ENCODE measurements at places on chromosomes 6 and 20.

DNA sequence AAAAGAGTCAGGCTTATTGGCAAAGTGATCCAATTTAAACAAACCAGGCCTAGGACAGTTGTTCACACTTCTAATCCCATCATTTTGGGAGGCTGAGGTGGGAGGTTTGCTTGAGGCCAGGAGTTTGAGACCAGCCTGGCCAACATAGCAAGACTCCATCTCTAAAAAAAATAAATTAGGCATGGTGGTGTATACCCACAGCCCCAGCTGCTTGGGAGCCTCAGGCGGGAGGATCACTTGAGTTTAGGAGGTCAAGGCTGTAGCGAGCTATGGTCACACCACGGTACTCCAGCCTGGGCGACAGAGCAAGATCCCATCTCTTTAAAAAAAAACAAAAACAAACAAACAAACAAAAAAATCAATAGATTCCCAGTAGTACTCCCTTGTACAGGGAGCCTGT lies 86.8 kb downstream of the SASH1 start:
- no peak for DNase-seq

GRCh38 chr6:153780011-153780410 lies 259.0 kb upstream of the OPRM1 start:
- DNase-seq = no peak

DNA sequence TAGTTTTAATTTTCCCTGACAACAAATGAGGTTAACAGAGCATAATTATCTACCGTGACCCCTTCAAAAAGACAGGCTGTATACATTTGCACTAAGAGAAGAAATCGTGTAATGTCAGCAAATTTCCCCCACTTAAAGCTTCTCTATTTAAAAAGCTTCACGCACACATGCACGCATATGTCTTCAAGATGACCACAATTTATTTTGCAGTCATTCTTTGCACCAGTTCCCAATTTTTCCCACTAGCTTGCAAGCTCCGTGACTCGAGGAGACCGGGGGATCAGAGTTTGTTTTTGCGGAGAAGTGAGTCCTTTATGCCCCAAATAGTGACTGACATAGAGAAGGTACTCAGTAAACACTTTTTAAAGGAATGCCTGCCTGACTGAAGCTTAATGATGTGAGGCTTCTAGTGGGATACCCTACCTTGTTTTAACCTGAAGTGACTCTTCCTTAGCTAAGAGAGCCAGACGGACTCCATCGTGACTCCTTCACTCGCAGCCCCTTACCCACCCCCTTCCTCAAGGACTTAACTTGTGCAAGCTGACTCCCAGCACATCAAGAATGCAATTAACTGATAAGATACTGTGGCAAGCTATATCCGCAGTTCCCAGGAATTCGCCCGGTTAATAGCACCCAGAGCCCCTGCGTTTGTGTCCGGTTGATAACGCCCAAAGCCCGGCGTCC lies 9.3 kb upstream of the NQO2 start:
- no peak for DNase-seq

DNA sequence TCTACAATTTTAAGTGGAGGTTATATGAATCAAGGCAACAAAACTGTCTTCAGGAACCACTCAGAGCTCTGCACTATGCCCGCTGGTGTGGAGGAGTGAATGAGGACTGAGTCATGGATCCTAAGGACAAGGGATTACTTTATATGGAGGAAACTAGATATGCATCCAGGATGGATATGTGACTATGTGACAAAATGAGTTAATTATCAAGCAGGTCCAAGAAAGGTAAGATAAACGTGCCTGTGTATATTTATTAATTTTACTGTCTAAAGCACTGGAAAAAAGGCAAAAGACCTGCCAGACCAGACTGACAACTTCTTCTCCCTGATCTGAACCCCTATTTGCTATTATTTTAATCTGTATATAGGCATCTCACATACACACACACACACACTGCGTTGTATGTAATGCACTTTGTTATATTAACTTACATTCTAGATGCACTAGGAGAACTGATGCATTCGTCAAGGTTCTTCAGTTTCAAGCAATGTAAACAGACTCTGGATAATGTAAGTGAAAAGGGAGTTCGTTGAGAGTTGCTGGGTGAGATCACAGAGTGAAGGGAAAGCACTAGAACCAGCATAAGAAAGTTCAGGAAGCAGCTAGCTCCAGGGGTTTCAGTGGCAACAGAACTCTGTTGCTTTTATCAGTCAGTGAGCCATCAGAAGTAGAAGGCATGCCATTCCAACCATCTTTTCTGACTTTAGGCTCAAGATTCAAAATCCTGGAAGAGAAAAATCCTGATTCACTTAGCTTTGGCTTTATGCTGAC lies 26.4 kb upstream of the ADGRG6 start:
- DNase-seq = no peak

GRCh38 chr20:57676589-57677583 lies 32.9 kb downstream of the PMEPA1 start:
- DNase-seq = no peak

DNA sequence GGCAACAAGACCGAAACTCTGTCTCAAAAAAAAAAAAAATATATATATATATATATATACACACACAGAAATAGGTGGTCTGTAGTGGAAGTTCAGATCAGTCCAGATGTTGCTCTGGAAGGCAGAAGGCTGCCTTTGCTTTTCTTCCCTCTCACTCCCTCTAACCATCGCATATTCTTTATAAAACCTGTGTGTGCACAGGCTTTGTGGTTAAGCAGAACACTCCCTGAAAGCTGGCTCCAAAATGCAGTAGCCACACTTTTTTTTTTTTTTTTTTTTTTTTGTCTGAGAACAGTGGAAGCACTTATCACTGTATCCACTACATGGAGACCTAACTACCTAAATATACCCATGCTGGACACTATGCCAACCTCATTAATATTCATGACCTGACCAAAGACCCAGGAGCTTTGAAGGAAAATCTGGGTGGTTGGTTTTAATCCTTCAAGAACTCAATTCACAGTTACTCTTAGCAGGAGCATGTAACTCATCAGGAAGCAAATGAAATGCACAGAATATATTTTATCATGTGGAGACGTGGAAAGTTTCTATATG lies 20.0 kb upstream of the GFOD1 start:
- DNase-seq = no peak

DNA sequence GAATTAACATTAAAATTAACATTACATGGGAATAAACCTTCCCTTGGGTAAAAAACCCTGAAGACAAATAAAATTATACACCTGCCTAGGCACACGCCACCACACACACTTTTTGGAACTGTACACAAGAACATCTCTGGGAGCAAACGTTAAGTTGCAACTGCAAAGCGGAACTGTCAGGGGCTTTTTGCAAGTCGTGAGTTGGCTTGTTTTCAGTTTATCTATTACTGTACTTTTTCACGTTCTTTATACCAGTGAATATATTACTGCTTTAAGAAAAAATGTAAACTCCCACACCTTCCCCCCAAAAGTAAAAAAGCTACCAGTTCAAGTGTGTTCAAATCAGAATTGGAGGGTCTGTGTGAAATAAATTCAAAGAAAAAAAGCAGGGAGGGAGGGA lies 65.5 kb upstream of the NFATC2 start:
- no peak for DNase-seq

DNA sequence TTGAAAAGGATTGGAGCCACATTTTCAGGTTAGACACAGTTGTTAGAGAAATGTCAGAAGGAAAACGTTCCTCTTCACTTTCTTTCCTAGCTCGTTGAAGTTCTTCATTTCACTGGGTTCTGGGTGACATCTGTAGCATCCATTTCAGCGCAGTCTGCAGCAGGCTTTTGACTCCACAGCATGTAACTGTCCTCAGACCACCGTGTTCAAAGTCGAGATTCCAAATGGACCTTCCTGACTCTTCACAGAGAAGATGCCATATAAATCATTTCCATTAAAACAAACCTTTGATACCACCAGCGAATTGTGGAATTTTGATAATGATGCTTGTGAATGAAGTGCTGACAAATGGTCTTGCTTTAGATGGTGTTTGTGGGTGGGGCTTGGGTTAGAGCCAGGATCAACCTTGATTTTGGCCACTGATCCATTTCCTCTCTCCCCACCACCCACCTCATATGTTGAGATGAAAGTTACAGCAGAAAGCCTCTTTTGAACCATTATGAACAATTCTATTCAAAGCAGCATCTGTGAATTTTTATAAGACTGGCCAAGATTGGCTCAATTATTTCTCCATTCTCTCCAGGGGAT lies 185.3 kb upstream of the PREP start:
- no peak for DNase-seq

DNA sequence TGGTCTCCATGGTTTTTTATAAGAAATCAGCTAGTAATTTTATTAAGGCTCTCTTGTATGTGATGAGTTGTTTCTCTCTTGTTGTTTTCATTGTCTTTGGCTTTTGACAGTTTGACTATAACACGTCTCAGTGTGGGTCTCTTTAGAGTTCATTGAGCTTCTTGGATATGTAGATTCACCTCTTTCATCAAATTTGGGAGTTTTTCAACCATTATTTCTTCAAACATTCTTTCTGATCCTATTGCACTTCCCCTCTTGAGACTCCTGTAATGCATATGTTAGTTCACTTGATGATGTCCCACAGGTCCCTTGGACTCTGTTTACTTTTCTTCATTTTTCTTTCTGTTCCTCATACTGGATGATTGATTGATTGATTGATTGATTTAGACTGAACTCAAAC lies 7.0 kb upstream of the BAG2 start:
- DNase-seq = no peak

DNA sequence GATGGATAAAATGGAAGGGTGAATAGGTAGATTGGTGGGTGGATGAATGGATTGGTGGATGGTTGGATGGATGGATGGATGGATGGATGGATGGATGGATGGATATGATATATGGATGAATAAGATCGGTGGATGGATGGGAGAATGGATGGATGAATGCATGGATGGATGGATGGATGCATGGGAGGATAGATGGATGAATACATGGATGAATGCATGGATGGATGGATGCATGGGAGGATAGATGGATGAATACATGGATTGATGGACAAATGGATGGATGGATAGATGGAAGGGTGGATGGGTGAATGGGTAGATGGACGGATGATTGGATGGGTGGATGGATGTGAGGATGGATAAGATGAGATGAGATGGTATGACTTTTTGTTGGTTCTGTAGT lies 95.7 kb upstream of the DUSP22 start:
- DNase-seq = no peak

DNA sequence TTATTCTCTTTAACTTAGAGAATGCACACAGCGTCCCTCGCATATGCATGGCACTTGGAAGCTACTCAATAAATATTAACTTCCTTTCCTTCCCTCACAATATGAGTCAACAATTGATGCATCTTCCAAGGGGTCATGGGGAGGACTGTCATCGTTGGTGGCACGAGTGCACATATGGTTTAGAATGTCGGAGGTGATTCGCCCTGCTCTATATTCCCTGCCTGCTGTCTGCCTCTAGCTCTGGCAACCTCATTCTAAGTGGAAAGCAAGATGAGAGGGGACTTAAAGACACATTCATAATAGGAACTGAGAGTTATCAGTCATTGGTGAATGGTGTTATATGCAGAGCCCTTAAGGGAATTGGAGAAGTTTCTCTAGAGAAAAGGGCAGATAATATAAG lies 44.6 kb downstream of the MAK start:
- DNase-seq = no peak

DNA sequence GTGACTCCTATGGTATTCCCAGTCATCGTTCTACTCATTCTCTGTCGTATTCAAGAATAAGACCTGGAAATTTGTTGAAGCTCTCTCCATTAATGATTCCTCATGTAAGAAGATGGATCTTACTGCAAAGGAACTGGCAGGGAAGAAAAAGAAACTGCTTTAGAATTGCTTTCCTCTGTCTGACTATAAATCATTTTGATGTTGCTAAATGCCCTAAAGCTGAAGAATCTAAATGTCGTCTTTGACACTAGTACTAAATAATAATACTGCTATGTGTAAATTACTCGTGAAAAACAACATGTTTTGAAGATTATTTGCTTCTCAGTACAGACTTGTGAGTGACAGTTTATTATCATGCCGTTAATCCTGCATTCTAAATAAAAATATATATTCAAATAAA lies 20.5 kb upstream of the MYLIP start:
- no peak for DNase-seq

DNA sequence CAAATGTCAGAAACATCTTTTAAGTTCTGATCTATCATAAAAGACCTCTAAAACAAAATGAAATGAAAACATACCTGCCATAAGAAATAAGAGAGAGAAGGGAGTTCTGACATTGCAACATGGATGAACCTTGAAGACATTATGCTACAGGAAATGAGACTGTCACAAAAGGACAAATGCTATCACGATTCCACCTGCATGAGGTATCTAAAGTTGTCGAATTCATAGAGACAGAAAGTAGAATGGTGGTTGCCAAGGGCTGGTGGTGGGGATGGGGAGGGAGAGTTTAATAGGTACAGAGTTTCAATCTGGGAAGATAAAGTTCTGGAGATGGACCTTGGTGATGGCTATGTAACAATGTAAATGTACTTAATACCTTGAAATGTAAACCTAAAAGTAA lies 3.3 kb downstream of the EZR start:
- no peak for DNase-seq

DNA sequence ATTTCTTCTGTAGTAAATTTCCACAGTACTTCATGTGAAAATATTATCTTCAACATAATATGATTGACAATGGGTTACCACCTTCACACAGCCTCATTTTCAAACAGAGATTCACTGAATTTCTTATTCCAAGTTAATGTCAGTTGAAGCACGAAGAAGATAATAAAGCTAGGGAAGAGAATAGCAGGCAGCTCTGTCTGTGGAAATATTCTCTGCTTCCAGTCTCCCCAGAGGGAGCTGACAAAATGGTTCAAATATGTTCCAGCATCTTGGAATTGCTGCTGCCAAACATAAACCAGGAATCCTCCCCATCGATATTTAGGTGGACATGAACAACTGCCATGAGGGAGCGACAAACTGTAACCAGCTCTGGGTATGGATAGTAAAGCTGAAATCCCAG lies 224.8 kb downstream of the GJA1 start:
- no peak for DNase-seq

- no peak for DNase-seq
These were observed 844 bp upstream of the ABRACL start for GRCh38 chr6:139027620-139028182.

- DNase-seq = no peak
These were observed 2.2 kb downstream of the BPHL start for GRCh38 chr6:3120765-3121089.

DNA sequence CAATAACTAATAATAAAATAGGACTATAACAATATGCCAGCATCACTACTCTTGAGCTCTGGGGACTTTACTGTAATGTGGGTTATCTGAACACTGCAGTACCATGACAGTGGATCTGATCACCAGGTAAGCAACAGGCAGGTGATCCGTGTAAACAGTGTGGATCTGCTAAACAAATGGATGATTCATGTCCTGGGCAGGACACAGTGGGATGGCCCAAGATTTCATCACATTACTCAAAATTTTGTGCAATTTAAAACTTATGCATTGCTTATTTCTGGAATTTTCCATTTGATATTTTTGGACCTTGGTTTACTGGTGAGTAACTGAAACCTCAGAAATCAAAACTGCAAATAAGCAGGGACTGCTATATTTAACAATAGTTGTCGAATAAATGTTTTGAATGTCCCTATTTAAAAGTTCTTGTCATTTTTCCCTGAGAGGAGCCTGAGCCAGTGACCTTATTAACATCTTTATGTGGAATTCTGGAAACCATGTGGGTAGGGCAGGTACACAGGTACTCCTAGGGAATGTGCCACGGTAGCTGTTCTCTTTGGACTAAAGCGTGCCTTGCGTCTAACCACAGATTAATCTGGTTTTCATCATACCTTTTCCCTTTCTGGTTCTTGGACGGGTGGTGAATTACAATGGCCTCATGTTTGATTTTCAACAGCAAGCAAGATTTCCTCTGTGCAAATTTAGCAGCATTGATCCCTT lies 214.5 kb upstream of the SASH1 start:
- DNase-seq = no peak

Data from cerebellar nuclear complex (tissue), 1 donor.